ENCODE measurements at places on chromosomes 13 and 19.

DNA sequence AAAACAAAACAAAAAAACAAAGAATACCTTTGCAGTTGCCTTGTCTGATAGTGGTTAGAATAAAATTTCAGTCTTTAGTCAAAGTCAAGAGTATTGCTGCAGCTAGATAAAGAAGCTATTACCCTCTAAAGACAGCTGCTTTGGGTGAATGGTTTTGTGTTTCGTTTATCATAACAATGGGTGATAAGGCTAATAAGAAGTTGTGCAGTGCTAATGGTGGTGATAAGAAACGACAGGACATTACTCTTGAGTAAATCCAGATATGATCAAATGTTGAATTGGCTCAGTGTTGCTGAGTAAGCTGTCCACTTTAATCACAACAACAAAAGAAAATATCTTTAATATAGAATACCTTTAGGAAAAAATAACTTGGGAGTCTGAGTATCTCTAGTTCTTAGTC is 1825.3 kb downstream of the SLITRK5 start:
- DNase-seq, result no peak

GRCh38 chr13:35514061-35514477 is 37.6 kb upstream of the MAB21L1 start:
- no peak for DNase-seq

GRCh38 chr13:46679369-46680120 is 117.4 kb downstream of the ESD start:
- DNase-seq, result no peak

DNA sequence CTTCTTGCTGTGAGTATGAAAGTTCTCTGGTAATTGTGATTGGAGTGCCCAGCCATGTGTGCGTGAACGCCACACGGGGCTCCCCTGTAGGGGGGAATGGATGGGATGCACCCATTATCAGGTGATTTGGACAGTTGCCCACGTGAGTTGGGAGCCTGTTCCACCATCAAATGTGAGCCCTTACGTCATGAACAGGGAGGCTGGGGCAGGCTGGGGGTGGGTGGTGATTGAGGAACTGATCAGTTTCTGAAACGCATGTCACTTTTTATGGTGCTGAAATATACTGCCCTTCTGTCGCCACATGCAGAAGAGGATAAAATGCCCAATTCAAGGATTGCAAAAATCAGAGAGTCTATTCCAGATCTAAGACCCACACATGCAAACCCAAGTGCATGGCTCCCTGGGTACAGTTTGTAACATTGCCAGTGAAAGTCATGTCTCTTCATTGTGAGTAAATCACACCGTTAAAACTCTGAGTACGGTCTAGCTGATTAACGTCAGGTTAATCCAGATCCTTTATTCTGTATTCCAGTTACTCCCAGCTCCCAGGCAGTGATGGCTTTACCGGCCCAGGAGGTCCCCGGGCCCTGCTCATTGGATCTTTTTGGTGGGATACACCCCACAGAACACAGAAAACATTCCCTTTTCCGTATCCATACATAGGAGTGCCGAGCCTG is 90.2 kb downstream of the RAB20 start:
- no peak for DNase-seq

- DNase-seq, result no peak
Measured at GRCh38 chr19:8143041-8143440, 6.4 kb downstream of the FBN3 start.

GRCh38 chr19:31226151-31226935 is 122.9 kb downstream of the TSHZ3 start:
- no peak for DNase-seq

DNA sequence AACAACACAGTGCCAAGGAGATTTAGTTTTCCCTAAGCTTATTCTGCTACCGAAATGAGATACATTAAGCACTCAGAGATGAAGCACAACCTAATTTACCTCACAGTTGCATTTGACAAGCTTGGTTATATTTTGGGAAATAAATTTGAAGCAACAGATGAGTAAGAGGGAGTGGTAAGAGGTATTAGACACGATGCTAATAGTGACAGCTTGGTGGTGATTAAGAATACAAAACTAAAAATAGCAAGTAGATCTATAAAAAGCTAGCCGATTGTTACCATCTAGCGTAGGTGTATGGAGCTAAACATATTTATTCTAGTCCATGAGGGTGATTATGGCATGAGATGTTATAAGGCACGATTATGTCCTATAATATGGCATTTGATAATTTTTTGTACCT is 208.5 kb downstream of the PCCA start:
- DNase-seq, result no peak

- DNase-seq, result no peak
Measured at GRCh38 chr19:10876459-10877240, 5.3 kb downstream of the CARM1 start.

DNA sequence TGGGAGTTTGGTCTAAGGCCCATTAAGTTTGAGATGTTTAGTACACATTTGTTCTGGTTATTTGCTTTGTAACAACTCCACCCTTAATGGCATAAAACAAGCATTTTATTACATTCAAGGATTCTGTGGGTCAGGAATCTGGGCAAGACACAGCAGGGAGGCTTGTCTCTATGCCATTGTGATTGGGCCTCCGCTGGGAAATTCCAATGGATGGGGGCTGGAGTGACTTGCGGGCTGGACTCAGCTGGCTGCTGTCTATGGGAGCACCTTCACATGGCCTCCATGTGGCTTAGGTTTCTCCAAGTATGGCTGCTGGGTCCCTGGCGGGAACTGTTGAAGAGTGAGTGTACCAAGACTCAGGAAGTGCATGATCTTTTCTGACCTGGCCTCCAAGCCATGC is 159.0 kb downstream of the PAN3 start:
- no peak for DNase-seq

GRCh38 chr13:94678845-94679244 is 33.5 kb downstream of the SOX21 start:
- no peak for DNase-seq

- DNase-seq, result no peak
Measured at GRCh38 chr19:41425174-41426115, 1.7 kb downstream of the B3GNT8 start.

- no peak for DNase-seq
Measured at GRCh38 chr19:19606021-19606420, 12.5 kb downstream of the PBX4 start.

- DNase-seq, result no peak
Measured at GRCh38 chr13:34277936-34278335, 460.0 kb downstream of the RFC3 start.

DNA sequence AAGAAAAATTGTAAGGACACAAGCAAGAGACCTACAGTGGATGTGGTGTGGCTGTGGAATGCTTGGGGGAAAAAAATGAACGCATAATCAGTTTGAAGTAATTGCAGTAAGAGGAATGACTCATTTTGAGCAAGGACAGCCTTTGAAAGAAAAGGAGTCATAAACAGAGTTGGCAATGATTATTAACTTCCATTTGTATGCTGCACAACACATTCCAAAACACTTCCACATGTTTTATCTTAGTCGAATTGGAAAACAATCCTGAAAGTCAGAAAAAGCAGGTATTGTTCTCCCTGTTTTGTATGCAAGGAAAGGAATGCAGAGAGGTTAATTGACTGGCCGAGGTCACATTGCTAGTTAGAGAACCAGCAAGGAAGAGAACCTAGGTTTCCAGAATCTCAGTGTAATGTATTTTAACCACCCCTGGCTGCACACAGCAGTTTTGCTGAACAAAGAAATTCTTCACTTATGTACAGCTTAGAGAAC is 630.0 kb upstream of the MIR17HG start:
- no peak for DNase-seq

GRCh38 chr13:31114641-31115040 is 47.1 kb downstream of the HSPH1 start:
- no peak for DNase-seq

- DNase-seq, result no peak
Measured at GRCh38 chr19:12656899-12657571, 9.5 kb downstream of the MAN2B1 start.

- DNase-seq, result no peak
Measured at GRCh38 chr19:27975419-27976005, 1237.4 kb downstream of the UQCRFS1 start.

DNA sequence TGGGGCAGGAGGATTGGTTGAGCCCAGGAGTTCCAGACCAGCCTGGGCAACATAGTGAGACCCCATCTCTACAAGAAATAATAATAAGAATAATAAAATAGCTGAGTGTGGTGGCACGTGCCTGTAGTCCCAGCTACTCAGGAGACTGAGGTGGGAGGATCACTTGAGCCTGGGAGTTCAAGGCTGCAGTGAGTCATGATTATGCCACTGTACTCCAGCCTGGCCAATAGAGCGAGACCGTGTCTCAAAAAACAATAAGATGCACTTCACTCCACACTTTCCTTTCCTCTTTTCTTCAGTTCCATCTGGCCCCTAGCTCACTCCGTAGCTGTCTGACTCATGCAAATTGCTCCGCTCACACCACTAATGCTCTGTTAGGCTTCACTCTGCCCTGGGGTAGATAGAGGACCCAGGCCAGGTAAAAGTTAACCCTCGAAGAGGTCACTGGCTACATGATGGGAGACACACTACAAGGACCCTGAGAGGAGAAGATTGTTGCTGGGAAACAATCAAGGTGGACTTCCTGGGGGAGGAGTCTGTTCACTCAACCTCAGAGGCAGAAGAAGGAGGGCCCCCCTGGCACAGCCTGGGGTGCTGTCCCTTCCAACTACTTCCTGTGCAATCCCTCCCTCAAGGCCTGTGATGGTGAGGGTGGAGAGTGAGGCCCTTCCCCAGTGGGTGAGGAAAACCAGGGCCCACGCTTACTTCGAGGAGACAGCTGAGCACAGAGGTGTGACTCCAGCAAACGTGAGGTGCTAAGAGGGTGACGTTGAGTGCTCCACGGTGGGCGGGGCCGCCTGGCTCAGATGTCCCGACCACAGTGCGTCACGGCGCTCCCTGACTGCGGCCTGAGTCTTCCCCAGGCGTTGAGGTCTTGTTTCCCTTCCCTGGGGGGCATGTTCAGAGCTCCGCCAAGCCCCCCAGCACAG is 8.8 kb upstream of the TNFSF9 start:
- DNase-seq, result no peak

DNA sequence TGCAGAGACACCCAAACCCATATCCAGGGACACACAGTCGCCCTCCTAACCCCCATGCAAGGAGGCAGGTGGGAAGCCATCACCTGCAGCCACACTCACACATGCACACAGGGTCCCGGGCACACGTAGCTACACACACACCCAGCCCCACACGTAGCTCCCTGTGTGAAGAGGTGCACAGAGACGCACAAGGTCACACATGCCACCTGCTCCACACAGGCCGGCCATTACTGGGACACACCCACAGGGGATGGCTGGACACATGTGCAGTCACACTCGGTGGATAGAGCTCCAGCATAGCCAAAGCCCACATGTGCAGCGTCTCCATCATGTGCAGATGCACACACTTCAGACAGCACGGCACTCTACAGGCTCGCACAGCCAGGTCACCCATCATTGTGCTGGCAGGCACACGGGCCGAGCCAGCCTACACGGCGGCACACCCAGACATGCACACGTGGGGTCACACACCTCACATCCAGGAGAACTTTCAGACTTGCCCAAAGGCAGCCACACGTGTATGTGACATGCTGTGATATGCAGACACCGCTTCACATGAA is 1.1 kb downstream of the ZNF835 start:
- no peak for DNase-seq

GRCh38 chr19:45767881-45768654 is 984 bp downstream of the SIX5 start:
- DNase-seq, result peak; percentile 81

DNA sequence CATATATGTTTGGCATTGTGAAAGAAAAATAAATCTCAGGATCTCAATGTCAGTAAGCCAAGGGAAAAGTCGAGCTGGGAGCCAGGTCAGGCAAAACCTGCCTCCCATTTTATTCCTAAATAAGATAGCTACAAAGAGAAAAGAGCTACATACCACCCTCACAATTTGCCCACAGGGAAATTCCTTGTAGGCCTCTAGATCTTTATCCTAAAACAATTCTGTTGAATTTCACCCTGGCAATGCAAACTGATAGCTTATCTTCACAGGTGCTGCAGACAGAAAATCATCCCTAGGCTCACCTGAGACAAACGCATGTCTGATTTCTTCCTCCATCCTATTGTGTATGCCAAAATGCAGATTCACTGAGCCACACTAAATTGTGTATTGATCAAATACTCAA is 2587.1 kb downstream of the PCDH9 start:
- DNase-seq, result no peak

- DNase-seq, result no peak
Measured at GRCh38 chr19:4134351-4134750, 10.4 kb upstream of the MAP2K2 start.

DNA sequence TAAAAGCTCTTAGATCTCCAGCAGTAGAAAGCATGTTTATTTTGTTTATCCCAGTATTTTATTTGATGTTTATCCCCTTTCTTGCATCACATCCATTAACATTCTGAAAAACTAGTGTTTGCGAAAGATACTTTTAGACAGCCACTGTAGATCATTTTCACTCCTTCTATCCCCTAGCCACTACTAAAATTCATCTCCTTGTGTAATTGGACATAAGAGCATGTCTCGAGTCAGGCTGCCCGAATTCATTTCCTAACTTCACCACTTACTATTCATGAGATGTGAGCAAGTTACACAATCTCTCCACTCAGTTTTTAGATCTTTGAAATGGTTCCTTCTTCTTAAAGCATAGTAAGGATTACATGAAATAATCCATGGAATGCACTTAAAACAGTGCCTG is 514.0 kb downstream of the KLF5 start:
- DNase-seq, result no peak

- DNase-seq, result no peak
Measured at GRCh38 chr13:110377826-110378201, 70.7 kb downstream of the COL4A2 start.

GRCh38 chr13:54709546-54709945 is 1680.9 kb downstream of the OLFM4 start:
- DNase-seq, result no peak

DNA sequence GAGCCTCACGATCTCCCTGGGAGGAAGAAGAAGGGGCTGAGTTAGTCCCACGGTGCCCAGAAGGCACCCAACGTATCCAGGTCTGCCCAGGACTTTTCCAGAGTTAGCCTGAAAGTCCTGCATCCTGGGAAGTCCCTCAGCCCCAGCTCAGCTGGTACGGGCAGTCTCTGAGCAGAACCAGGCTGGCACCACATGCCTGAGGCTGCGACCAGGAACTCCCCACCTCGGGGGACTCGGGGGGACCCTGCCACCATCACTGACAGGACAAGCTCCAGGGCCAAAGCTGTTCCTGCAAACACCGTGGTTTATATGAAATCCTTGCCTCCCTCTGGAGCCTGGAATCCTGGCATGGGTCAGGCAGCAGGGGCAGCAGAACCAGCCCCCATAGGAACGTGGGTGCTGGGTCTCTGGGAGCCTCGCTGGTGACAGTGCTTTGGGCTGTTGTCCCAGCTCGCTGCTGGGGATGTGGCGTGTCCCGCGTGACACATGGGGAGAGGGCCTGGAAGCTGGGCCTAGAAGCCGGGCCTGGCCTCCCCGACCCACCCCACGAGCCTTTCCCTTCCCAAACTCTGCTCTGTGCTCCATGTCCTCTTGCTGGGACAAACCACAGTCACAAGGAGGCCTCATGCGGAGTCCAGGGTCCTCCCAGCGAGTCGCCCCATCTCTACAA is 55.5 kb downstream of the GNG7 start:
- no peak for DNase-seq

- no peak for DNase-seq
Measured at GRCh38 chr13:26593661-26594060, 36.2 kb downstream of the WASF3 start.

- no peak for DNase-seq
Measured at GRCh38 chr13:46165485-46166223, 16.3 kb downstream of the LCP1 start.
